CD8-positive, alpha-beta memory T cell (primary cell): ENCODE measurements at places on chromosomes 3 and 15. TPM values are rescaled to one million over a fixed set of nuclear protein-coding genes. Genes with fewer than 3 reads are reported as not detected.
A peak's percentile ranks its signal among the peaks of the same experiment; 100 is the strongest.

The TMC3 gene
- not detected for total RNA-seq

The ARHGEF26 gene
- 0.13 TPM for total RNA-seq

The RBP2 gene
- not detected for total RNA-seq

DNA sequence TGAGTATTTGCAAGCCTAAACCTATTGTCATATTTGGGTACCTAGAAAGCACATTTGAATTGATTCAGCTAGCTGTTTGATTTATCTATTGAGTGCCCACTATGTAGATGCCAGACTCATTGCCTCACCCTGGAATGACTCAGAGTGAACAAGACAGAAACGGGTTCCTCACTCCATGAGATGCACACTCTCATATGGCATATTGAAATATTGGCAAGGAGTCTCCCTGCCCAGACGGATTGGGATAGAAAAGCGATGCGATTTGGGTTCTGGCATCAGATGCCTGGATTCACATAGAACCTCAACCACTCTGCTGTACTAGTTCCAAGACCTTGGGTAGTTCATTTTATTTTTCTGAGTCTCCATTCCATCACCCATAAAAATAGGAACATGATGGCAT is 22.5 kb downstream of the LRRN1 start:
- H3K4me3 ChIP-seq, result no peak overlapping the region
- no peak for DNase-seq
- no peaks in the 10 kb centered on the region for H3K27me3 ChIP-seq
- H3K27ac ChIP-seq, result no peak overlapping the region
- no peaks in the 10 kb centered on the region for H3K36me3 ChIP-seq

DNA sequence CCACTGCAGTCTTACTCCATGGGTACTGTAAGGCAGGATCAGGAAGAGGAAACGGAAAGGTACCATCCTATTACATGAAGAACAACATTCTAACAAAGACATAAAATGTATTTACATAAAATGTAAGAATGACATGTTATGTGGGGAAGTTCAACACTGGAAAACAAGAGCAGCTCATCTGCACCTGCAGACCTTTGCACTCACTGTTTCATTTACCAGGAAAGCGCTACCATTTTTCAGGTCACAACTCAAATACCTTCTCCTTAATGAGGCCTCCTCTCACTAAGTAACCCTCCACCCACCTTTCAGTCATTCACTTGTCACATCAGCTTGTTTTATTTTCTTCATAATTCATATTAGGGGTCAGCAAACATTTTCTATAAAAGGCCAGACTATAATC is 2.6 kb downstream of the TMCC1 start:
- no peak overlapping the region for H3K4me3 ChIP-seq
- H3K27me3 ChIP-seq, result no peaks in the 10 kb centered on the region
- DNase-seq, result no peak
- H3K27ac ChIP-seq, result no peak overlapping the region
- H3K36me3 ChIP-seq, result peaks cover 4% of the 10 kb centered on the region

- peaks cover 12% of the 10 kb centered on the region for H3K36me3 ChIP-seq
- H3K27ac ChIP-seq, result no peak overlapping the region
- H3K4me3 ChIP-seq, result no peak overlapping the region
- H3K4me1 ChIP-seq, result no peaks in the 10 kb centered on the region
These were observed 51.2 kb downstream of the KAT2B start for GRCh38 chr3:20091331-20092047.

DNA sequence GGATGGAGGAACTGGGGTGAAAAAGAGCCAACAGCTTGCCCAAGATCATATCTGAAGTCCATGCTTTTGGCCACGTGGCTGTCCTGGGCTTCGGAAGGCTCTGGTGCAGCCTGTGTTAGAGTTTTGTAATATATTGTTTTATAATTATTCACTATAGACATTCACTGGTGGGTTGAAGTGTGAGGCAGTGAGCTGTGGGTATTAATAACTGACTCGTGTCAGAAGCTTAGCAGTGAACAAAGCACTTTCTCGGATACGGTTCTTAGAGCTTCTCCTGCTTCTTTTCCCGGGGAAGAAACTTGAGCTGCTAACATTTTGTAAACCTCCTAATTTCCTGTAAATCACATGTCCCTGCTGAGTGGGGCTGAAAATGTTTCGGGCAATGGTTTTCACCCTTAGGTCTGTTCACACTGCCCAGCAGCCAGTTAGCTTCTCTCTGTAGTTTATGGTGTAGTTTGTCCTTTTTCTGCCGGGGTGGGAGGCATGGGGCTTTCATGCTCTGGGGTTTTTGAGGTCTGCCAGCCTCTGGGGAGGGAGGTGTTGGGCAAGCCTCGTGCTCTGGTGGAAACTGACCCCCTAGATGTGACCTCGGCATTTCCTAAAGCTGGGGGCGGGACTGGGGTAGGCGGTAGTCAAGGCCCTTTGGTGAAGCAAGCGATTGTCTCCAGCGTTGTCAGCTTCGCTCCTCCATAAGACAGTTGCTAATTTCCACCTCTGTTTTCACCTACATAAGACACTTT is 1.7 kb downstream of the MRAS start:
- DNase-seq, result no peak
- no peaks in the 10 kb centered on the region for H3K36me3 ChIP-seq
- H3K27me3 ChIP-seq, result no peaks in the 10 kb centered on the region
- no peak overlapping the region for H3K27ac ChIP-seq

DNA sequence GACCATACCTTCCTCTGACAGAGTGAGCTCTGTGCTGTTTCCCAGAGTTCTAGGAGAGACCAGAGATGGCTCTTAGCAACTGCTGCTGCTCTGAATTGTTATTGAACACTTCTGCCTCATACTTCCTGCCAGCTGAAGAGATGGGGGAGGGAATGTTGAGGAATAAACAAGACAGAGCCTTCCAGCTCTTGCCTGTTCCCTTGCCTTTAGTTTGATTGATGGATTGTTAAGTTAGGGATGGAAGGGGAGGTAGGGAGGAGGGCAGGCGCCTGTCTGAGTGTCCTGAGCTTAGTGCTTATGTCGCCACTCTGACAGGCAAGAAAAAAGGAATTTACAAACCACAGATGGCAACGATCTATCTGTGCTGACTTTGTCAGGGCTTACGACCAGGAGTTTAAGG is 42.8 kb downstream of the ZNF609 start:
- peak; percentile 39 for DNase-seq
- no peaks in the 10 kb centered on the region for H3K27me3 ChIP-seq
- H3K36me3 ChIP-seq, result peaks cover 16% of the 10 kb centered on the region
- H3K4me3 ChIP-seq, result peak overlapping the region; percentile 20
- peak overlapping the region; percentile 19 for H3K27ac ChIP-seq

- no peaks in the 10 kb centered on the region for H3K4me1 ChIP-seq
- H3K36me3 ChIP-seq, result no peaks in the 10 kb centered on the region
- H3K27me3 ChIP-seq, result peaks cover 7% of the 10 kb centered on the region
- no peak overlapping the region for H3K4me3 ChIP-seq
- DNase-seq, result no peak
- H3K27ac ChIP-seq, result no peak overlapping the region
These were observed 32.2 kb upstream of the TMEM158 start for GRCh38 chr3:45258317-45258716.

- no peaks in the 10 kb centered on the region for H3K27me3 ChIP-seq
- no peaks in the 10 kb centered on the region for H3K4me1 ChIP-seq
- no peak for DNase-seq
- no peak overlapping the region for H3K4me3 ChIP-seq
These were observed 366.7 kb downstream of the PTPRG start for GRCh38 chr3:61928039-61928438.

- no peaks in the 10 kb centered on the region for H3K27me3 ChIP-seq
- peaks cover 48% of the 10 kb centered on the region for H3K4me1 ChIP-seq
- peak within 1 kb of the TSS; percentile 60 for H3K4me3 ChIP-seq
- no peak for DNase-seq
These were observed at the start of gene CD200R1 for GRCh38 chr3:112974894-112975293. CD200R1 (minus strand) TSS chr3:112975103; CDS start chr3:112974857, 246 bp downstream.

DNA sequence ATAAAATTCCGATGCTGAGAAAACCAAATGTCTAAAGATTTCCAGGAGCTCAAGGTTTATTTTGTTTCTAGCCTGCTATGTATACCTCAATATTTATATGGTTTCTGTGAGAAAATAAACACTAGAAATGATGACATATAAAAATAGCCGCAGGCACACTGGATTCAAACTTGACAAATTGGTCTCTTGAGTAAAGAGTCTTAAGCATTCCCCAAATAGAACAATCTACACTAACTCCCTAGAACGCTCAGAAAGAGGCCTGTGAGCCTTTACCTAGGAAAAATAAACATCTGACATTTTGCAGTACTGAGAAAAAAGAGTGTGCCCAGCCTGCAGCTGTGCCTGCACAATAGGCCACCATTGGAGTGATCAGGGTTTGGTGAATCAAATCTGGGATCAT is 75.2 kb downstream of the NEK10 start:
- no peak for DNase-seq
- H3K36me3 ChIP-seq, result no peaks in the 10 kb centered on the region
- H3K27me3 ChIP-seq, result no peaks in the 10 kb centered on the region
- no peak overlapping the region for H3K27ac ChIP-seq

DNA sequence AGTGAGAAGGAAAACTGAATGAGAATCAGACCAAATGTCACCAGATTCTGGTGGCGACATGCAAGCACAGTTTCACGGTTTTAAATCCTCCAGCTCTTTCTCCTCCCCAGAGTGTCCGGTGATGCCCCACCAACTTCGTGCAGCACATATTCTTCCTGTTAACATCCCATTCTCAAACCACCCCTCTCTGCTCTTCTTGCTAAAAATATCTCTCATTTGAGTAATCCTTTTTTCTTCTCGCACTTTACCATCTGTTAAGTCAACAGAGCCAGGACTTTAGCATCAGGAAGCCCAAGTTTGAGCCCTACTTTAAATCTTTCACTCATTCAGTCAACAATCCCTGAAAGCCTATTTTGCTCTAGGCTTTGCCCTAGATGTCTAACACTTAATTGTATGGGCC is 68.2 kb upstream of the VGLL4 start:
- no peak overlapping the region for H3K4me3 ChIP-seq
- no peaks in the 10 kb centered on the region for H3K27me3 ChIP-seq
- H3K27ac ChIP-seq, result no peak overlapping the region
